IMR-90 (cell line): ENCODE measurements at places on chromosomes 7 and 10. TPM values are rescaled to one million over a fixed set of nuclear protein-coding genes. Genes with fewer than 3 reads are reported as not detected.

Gene TFR2
- under 0.01 and 0.18 TPM in 2 replicates for total RNA-seq

- no peaks in the 10 kb centered on the region for H3K36me3 ChIP-seq
- H3K4me1 ChIP-seq = no peaks in the 10 kb centered on the region
- no peak overlapping the region for H3K27ac ChIP-seq
- no peak overlapping the region for H3K4me3 ChIP-seq
Measured at GRCh38 chr7:55792048-55792447, 70.5 kb downstream of the SEPTIN14 start.

Gene KIF11
- total RNA-seq = 18.3 and 35.0 TPM in 2 replicates

DNA sequence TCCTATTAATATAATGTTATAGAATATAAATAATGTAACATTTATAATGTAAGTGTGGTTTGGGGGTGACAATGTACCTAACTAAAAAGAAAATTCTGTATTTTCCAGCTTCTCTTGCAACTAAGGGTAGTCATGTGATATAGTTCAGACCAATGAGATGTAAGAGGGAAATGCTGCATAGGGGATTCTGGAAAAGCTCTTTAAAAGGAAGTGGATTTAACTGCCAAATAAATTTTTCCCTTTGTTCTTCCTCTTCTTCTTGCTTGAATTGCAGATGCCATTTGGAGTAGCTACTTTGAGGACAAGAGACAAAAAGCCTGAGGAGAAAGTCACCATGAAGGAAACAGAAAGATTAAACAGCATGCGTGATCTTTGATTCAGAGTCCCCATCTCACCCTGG is 194.3 kb downstream of the PTEN start:
- peaks cover 6% of the 10 kb centered on the region for H3K4me1 ChIP-seq
- DNase-seq = no peak
- no peak overlapping the region for H3K27ac ChIP-seq

DNA sequence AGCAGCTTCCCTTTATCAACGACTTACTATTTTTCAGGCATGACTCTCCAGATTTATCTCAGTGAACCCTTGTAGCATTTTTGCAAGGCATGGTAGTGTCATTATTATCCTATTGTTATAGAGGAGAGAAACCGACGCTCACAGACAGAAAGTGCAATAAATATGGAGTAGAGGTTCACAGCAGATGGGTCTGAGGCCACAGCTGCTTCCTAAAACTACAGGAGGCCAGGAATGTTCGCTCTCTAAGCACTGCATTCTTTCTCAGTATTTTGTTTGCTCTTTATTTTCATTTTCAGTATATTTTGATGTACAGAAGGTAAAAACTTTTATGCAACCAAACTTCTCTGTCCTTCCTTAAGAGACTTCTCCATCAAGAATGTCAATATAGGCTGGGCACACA is 4.5 kb upstream of the AEBP1 start:
- peaks cover 22% of the 10 kb centered on the region for H3K4me1 ChIP-seq
- no peaks in the 10 kb centered on the region for H3K27me3 ChIP-seq
- no peak overlapping the region for H3K4me3 ChIP-seq
- no peaks in the 10 kb centered on the region for H3K36me3 ChIP-seq

Gene TMEM229A
- not detected in 2 replicates for total RNA-seq

GRCh38 chr10:11853468-11853867 is 30.3 kb downstream of the PROSER2 start:
- no peak for DNase-seq
- peaks cover 2% of the 10 kb centered on the region; the same call in 1 of the 2 replicates for H3K4me1 ChIP-seq
- H3K36me3 ChIP-seq = no peaks in the 10 kb centered on the region; the same call in none of the 2 replicates
- no peak overlapping the region for H3K4me3 ChIP-seq
- no peak overlapping the region for H3K27ac ChIP-seq

Gene MRLN
- not detected in 2 replicates for total RNA-seq
